Mesenteric fat pad (tissue), 1 donor: ENCODE measurements at places on chromosomes 2 and 18. TPM values are rescaled to one million over a fixed set of nuclear protein-coding genes. Genes with fewer than 3 reads are reported as not detected.
A peak's percentile ranks its signal among the peaks of the same experiment; 100 is the strongest.

CCDC150 gene
- total RNA-seq: 1.3 TPM

DNA sequence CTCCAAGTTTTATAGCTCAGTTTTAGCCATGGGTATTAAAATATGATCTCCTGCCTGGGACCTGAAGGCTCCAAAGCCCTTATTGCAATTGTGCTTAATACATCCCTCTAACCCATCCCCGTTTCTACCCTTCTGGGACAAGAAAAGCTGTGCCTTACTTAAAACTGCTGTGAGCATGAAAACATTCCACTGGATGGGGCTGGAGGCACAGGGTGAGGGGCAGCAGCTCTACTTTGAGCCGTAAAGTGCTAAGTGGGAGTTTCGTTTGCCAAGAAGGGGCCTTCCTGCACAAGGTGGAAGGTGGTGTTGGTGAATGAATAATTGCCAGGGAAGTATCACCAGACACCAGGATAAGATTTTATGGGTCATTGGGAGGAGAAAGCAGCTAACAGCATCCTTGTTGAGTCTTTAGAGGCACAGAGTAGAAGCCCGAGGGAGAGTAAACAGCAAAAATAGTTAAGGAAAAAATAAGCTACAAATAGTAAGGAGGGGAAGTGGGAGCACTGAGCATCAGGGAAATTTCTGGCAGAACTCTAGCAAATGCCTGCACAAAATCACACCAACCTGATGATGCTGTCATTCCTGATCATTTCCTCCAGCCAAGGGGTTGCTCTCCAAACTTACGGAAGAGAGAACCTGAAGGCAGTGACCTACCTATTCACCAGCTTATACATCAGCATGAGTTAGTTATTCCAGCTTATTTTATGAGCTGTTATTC lies 218.4 kb downstream of the MREG start:
- DNase-seq: no peak

DNA sequence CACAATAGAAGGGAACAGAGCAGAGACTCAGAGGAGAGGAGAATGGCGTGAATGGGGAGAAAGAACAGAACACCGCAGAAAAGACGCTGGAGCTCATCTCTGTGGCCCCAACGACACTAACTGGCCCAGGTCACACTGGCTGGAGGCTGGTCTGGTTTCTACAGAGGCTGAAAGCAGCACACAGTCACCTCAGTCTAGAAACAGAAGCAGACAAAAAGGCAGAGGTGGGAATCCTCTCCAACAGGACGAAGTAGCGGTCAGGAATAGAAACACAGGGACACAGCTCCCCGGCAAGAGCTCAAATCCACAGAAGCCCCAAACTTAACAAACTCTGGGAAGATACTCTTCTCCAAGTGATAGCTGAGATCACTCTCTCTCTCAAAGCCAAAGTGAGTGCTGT lies 9.2 kb downstream of the SLC66A2 start:
- peak; percentile 12 for DNase-seq

- DNase-seq: no peak
Observed at GRCh38 chr2:207317378-207317984, 151.7 kb upstream of the KLF7 start.

DNA sequence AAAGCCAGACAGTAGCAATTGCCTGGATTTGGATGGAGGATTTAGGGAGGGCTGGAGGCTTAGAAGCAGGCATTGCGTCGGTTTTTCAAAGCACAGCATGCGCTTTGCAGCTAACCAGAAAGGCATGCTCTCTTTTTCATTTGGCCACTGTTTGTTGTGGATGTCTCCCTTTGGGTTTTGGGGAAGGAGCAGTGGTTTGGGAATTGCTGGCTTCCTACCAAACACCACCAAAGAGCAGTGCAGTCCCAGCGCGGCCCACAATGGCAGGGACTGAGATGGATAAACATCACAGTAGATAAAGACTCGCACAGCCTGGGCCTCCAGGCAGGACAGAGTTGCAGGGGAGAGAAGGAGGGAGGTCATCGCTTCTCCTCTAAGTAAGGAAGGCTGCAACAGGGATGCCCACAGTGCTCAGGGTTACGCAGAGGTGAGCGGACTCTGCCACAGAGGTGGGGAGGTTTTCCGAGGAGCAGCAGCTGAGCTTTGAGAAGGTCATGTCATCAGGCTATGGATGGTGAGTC lies 148.5 kb downstream of the MYT1L start:
- no peak for DNase-seq

DNA sequence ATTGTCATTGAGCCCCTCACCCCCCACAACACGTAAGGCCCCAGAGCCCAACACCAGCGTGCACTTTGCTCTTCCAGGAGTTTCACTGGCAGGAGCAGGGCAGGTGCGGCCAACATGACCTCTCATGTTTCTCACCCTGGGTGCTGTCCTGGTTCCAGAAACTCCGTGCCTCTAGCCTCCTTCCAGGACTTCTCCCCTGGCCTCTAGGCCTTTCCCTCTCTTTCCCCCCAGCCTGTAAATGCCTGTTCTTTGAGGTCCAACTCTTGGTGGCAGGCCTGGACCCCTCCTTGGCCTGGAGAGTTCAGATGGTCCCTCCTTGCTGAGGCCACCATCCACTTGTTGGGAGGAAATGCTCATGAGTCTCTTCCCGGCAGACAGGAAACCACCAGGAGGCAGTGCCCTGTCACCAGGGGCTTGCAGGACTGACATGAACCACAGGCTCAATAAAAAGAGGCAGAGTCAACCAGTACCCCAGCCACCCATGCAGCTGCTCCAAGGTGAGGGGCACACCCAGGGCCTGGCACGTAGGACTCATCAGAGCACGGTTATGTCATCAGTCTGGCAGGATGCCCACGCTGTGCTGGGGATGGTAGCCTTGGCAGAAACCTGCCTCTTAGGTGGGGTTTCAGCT lies 1.5 kb downstream of the MALL start:
- DNase-seq: no peak
